Stimulated activated CD8-positive, alpha-beta memory T cell treated with anti-CD3 and anti-CD28 coated beads, Interleukin-4, amount 100 ng/mL, for 1 hour (primary cell): ENCODE measurements at places on chromosomes 16 and 17.

- no peak for DNase-seq
Measured at GRCh38 chr17:53264730-53265129, 558.0 kb upstream of the KIF2B start.

- DNase-seq: no peak
Measured at GRCh38 chr17:3903881-3904290, 11.0 kb upstream of the CAMKK1 start.

GRCh38 chr17:10116267-10116666 is 82.1 kb downstream of the GAS7 start:
- DNase-seq: no peak

- no peak for DNase-seq
Measured at GRCh38 chr17:79560527-79560926, 50.3 kb downstream of the RBFOX3 start.

DNA sequence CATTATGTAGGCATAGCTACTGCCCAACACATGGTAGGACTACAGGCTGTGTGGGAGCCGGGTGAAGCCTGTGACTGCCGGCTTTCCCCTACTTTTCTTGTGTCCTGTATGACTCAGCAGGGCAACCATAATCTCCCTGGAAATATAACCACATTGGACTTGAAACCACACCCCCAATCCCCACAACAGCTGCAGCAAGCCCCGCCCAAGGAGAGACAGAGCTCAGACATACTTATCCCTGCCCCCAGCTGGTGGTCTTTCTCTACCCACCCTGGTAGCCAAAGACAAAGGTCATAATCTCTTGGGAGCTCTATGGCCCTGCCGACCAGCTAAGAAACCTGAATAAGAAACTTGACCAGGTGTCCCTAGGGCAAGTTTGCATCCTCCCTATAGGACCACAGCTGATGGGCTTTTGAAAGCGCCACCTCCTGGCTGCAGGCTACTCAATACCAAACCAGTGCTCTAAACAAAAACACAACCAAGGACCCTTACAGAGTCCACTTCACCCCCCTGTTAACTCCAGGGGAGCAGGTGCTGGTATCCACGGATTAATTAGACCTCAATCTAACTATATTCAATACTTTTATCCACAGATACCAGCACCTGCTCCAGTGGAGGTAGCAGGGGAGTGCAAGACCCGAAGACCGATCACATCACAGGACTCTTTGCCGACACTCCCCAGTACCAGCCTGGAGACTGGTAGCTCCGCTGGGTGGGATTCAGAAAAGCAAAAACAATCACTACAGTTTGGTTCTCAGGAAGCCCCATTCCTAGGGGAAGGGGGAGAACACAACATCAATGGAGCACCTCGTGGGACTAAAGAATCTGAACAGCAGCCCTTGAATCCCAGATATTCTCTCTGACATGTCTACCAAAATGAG is 91.2 kb downstream of the IRX5 start:
- no peak for DNase-seq

DNA sequence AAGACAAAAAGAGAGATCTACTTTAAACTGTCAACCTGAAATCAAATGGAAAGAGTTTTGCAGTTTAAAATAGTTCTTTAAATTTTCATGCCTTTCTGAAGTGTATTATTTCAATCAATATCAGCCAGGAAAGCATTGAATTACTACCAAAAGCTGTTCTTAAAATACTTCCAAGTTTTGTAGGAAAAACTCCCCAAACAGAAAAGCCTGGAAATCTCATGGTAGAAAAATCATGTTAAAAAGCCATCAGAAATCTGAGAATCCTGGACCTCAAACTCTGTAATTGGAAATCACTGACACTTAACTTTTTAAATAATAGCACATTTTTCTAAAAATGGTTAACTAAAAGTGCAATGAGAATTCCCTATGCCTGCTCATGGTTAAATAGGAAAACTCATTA is 63.3 kb upstream of the CNTNAP4 start:
- DNase-seq: no peak

DNA sequence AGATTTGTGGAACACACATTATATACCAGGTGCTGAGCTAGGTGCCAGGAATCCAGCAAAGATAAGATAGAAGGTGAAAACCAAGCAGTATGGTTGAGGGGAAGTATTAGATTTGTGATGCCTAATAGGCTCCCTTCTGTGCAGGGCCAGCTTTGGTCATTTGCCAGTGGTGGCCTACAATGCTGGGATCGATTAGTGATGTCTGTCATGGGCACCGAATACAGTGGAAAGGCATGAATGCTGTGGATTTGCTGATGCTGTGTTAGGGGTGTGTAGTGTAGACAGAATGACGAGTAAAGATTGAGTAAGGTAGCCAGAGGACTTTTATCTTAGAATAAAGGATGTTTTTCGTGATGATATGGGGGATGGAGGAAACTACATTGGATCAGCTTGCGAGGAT is 48.9 kb downstream of the SNX29 start:
- no peak for DNase-seq

- no peak for DNase-seq
Measured at GRCh38 chr17:45008216-45008615, 40.1 kb upstream of the C1QL1 start.

- no peak for DNase-seq
Measured at GRCh38 chr16:27387724-27388123, 14.2 kb upstream of the IL21R start.

GRCh38 chr16:81238296-81239011 is at the start of gene BCO1:
TSS of gene BCO1 (plus strand) at chr16:81238689. CDS start at chr16:81238909, 220 bp downstream.
- no peak for DNase-seq
